ENCODE measurements at places on chromosomes 5 and 9.

- no peak for DNase-seq
Observed at GRCh38 chr9:71690689-71691435, 77.5 kb downstream of the CEMIP2 start.

DNA sequence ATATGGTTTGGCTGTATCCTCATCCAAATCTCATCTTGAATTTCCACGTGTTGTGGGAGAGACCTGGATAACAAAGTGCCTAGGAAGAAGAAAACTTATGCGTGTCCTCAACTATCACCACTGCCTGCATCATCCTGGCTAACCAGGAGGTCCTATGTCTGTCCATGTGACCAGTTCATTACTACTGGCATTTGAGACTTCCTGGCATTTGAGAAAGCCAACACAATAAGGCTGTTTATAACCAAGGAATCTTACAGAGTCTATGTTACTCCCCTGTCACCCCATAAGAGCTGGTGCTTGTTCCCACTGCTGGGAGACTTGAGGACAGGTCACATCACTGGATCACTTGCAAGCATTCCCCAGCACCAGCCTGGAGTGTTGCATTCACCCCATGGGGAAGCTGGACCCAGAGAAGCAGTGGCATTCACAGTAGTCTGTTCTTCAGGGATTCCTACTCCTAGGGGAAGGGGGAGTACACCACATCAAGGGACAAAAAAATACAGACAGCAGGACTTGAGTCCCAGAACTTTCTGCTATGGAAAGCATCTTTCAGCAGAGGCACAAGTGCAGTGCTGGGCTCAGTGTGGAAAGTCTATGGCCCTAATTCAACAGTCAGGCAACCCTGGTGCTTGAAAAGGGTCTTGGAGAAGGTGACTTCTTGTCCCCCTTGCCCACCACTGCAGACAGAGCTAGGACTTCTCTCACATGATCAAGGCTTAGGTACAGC, 717.1 kb downstream of the SEMA5A start:
- no peak for DNase-seq

DNA sequence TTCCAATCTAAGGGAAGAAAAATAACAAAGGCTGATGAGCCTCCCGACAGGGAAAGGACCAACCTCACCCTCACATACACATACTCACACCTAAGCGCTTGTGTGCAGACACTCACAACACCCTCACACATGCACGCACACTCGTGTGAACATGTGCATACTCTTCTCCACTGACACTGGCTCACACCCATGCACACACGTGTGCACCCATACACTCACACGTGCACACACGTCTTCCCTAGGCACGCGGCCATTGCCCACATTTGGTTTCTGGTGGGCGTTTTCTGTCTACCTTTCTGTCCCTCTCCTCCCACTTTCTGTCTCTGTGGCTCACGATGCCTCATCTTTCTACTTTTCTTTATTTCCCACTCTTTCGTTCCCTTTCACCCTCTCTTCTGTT, 169.7 kb upstream of the MVB12B start:
- no peak for DNase-seq

GRCh38 chr5:73694089-73694488, 68.1 kb downstream of the ARHGEF28 start:
- DNase-seq: no peak

DNA sequence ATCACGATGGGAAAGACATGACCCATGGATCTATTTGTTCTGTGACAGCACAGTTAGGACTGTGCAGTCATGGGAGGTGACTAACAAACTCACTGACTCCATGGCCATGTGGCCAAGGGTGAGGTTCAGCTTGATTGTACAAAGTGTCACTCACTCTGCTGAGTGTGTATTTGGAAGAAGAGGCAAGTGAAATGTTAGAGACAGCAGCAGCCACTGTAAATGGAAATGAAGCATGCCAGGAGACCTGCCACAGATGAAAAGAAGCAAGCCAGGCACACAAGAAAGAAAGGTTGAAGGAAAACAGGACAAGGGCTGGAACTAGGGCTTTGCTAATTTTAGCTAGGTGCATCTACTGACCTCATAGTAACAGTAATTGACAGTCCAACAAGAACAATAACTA, 42.7 kb upstream of the PALM2AKAP2 start:
- DNase-seq: no peak

GRCh38 chr5:141354900-141355469, at the start of gene PCDHGA4:
PCDHGA4 (plus strand) TSS chr5:141355021; CDS start chr5:141355108, 87 bp downstream.
- DNase-seq: peak; percentile 4

Measured in OCI-M1 (cell line).